ENCODE measurements at places on chromosomes 12 and 14. TPM values are rescaled to one million over a fixed set of nuclear protein-coding genes. Genes with fewer than 3 reads are reported as not detected.

RBP5 gene
- total RNA-seq, result 1.3 TPM

TMEM119 gene
- not detected for total RNA-seq

DDIT3 gene
- total RNA-seq, result 17.3 TPM

NRL gene
- total RNA-seq, result 2.3 TPM

HRK gene
- 0.55 TPM for total RNA-seq

CIDEB gene
- total RNA-seq, result not detected

PLEKHG3 gene
- total RNA-seq, result 59.3 TPM

DNA sequence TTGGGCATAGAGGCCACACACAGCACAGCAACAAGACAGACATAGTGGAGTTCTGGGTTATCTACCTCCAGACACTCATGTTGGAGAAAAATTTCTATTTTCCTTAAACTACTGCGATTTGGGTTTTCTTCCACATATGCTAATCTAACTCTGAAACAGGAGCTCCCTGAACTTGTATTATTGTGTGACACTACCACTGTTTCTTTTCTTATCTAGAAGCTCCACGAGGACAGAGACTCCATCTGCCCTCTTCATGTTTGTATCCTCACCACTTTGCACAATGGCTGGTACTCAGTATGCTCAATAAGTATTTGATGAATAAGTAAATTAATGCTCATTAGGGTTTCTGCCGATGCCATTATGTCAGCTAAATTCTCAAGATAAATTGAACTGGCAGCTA lies 218.6 kb downstream of the PAX9 start:
- no peak for DNase-seq

DNA sequence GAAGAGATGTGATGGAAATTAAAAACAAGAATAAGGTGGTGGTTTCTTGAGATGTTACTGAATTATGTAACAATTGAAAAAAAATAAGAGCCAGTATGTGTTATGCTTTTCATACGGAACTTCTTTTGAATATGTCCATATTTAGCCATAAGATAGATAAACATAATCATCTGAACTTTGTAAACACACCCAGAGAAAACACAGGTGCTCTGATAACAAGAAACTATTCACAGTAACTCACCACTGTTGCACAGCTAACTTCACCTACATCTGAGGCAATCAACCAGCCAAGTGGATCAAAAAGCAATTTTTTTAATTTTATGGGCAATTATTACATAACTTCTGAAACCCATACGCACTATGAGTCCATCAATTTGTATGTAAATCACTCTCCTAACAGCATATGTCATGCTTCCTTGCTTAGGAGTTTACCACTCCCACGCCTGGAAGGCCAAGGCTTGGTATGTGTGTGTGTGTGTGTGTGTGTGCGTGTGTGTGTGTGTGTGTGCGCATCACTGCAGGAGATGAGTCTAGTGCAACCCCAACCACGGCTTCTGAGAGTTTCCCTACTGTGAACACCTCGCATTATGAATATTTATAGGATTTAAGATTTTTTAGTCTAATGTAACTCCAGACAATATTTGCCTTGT lies 443.4 kb downstream of the BCAT1 start:
- DNase-seq, result no peak

- no peak for DNase-seq
These were observed 220.5 kb upstream of the TBX3 start for GRCh38 chr12:114904254-114905003.

DNA sequence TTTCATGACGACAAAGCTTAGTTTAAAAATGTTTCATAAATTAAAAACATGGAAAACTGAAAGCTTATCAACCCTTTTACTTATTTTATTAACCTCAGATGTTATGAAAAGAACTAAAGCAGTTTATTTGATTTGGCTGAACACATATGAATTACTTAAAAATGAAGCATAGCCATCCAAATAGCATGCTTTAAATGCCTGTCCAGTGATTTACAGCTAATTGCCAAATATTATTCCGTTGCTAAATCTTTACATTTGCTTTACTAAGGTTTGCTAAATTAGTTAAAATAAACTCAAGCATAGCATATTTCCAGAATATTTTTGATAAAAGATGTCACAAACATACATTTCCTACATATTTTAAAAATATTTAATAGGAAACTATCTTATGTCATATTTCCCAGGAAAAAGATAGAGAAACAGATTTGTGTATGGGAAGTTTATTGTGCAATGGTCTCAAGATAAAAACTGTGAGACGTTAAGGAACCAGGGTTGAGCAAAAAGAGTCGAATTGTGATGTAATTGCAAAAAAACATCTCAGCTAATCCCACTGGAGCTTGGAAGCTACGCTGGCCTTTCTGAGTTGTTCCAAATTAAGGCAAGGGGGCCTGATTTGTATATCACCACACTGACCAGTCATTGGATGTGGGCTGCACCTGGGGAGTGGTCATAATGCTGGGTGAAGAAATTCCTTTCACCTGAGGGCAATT lies 25.8 kb downstream of the GPR135 start:
- DNase-seq, result no peak

DNA sequence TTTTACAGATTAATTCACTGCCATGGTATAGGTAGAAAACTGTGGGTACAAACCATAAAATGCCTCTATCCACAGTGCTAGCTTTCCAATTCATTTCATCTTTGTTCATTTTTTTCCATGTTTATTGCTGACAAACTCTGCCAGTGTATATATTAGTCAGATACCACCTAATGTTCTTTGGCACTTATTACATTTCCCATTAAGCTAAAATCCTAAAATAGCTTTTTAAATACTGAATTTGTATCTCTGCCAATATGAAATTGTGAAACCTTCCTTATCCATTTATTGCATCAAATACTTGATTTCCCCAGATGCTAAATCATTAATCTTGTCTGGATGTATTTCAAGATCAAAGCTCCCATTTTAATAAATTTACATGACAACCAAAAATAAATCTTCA lies 150.1 kb upstream of the FSCB start:
- DNase-seq, result no peak

GRCh38 chr12:58681730-58682129 lies 238.6 kb downstream of the LRIG3 start:
- no peak for DNase-seq

DNA sequence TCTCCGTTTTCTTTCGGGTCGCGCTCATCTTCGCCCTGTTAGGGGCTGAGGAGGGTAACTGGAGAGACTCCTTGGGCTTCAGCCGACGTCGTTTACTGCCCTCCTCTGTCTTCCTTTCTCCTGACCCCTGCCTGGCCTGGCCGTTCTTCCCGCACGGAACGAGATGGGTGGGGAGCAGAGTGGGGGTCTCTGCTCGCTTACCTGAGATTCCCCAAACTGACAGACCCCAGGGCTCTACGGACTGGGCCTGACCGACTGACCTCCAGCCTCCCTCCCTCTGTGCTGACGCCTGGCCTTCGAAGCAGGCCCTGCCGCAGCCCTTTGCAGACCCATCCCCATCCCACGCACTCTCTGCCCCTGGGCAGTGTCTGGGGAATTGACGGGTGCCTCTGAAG lies 439 bp downstream of the GOLGA5 start:
- no peak for DNase-seq

GRCh38 chr14:35044939-35045797 lies 904 bp upstream of the FAM177A1 start:
- no peak for DNase-seq

DNA sequence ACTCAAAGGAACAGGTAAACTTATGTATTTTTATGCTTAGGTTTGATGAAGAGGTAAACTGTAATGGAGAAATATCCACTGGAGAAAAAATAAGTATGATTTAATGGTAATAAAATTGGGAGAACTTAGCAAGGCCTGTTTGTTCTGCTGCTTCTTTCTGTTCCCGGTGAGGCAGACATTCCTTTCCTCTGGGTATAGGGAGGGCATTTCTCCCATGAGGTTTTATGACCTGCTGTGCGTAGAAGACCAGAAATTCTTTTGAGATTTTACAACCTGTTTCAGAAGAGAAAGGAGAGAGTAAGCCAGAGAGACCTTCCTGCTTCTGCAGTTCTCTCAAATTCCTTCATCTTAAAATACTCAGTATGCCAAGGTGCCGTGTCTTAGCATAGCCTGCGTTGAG lies 139.4 kb upstream of the RMST start:
- no peak for DNase-seq

GRCh38 chr12:94143951-94144350 lies 4.4 kb upstream of the PLXNC1 start:
- DNase-seq, result no peak

DNA sequence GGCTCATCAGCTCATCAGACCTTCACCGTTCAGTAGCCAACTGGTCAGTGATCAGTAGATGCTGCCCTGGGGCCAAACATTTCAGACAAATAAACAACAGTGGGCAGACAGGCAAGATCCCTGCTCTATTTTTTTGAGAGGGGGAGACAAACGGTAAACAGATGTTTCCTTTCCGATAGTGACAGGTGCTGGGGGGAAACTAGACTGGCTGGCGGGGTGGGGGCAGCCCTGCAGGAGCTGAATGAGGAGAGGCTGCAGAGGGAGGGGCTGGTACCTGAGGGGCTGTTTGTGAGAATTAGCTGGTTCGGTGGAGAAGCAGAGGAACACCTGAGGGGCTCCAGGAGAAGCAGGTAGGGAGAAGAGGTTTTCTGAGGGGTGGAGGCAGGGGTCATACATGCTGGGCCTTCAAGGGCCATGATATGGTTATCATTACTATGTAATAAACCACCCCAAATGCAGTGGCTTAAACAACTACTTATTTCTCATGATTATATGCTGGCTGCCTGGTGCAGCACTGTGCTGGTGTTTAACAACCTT lies 8.2 kb upstream of the GOLGA3 start:
- DNase-seq, result no peak

GRCh38 chr12:114895827-114896226 lies 211.9 kb upstream of the TBX3 start:
- no peak for DNase-seq

DNA sequence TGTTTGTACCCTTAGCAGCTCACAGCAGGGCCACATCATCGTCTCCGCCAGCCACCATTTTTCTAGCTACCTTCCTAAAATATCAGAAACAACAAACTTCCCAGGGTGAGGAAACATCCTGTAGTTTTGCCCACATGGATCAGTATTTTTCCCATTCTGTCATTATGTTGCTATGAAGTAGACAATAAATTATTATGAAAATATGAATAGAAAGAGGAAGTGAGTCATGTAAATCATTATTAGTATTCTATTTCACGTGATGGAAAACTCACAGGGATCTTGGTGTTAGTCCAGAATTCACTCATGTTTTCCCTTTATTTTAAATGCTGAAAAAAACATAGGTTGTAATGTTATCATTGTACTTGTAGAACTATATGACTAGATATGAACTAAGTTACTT lies 319.4 kb downstream of the SYT1 start:
- DNase-seq, result no peak

- DNase-seq, result no peak
These were observed 121.4 kb downstream of the SLCO1B3 start for GRCh38 chr12:20931894-20932293.

DNA sequence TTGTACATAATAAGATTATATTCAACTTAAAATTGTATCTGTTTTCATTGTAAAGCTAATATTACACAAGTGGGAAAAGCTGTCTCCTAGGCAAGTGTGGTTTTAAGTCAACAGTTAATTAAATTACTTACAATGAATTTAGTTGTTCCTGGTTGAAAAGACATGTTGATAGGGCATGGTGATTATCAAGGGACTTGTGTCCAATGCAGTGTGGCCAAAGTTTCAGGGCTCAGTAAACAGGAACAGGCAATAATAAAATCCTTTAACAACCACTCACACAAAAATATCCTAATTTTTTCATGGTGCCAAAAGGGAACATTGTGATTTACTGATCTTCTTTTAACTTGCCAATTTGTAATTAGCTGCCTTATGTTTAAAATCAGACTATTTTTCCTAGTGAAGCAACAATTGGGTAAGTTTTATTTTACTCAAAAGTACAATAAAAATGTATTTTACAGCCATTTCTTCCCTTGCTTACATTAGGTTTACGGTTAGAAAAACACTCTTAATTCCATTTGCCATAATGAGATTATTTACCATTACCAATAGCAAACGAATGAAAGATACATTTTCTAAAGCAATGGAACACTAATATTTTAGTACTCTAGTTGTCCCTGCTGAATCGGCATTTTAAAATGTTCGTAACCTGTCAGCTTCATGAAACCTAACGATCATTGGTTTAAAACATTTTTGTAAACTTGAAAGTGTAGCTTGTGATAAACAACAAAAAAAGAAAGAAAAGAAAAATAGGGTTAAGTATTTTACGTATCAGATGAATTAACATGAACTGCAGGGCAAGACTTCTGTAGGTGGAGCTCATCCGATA lies 1.8 kb upstream of the WNK1 start:
- DNase-seq, result no peak
